ENCODE measurements at places on chromosomes 2 and 18.

GRCh38 chr2:147135376-147135775, 709.5 kb upstream of the ACVR2A start:
- DNase-seq: no peak

DNA sequence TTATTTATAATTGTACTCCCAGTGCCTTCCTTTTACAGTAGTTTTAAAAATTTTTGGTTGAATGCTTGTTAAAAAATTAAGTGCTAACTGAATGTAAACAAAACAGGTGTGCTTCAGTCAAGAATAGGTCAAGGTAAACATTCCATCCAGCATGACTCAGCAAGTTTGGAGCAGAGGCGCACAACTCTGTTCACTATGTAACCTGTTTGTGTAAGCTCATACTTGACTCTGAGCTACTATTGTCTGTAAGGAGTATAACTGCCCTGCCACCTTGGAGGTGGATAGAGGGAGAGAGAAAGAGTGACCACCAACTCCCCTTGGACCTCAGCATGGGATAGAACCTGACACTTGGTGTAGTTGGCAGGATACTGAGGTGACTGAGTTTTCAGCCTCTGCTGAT, 207.4 kb upstream of the SYT4 start:
- DNase-seq: no peak

DNA sequence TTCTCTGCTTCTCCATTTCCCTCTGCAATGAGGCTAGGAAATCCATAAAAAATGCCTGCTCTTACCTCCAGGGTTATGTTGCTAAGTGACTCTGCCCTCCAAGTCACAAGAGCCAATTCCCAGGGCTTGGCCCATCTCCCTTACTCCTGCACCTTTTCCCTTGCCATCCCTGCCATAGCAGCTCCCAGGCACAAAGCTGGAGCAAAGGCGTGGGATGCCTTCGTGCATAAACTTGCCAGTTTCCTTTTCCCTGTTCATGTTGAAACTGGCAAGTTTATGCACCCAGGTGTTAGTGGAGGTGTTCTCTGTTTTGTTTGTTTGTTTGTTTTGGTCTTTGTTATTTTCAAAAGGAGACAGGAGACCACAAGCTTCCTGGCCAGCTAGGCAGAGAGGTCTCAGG, 195.1 kb downstream of the ACKR3 start:
- no peak for DNase-seq

DNA sequence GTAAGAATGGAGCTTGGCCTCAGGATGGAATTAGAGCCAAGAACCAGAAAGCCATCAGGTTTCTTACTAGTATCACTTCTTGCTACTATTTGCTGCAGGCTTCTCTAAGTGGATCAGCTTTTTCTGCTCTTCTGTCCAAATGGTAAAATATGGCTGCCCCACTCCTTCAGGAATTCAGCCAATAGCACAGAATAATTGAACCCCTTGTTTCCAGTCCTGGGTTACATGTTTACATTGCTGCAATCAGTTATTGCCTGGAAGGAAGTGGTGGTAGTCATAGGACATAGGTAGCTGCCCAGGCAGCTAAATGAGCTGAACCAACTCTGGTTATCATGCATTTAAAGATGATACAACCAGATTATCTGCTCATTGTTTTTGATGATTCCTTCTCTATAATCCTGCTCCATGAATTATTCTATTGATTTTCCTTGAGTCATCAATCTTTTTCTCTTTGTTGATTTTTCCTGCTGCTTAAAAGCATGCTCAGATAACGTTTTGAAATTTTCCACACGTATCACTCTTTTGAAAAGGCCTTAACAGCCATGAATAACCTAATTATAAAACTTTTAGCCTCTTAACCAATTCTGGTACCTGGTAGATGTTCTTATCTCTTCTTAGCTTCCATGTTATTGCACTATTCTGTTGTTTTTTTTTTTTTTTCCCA, 12.6 kb downstream of the AGPS start:
- no peak for DNase-seq

- no peak for DNase-seq
These were observed 25.4 kb downstream of the TET3 start for GRCh38 chr2:74010087-74010541.

Data from stimulated activated CD4-positive, alpha-beta T cell treated with anti-CD3 and anti-CD28 coated beads, Interleukin-4, amount 100 ng/mL, for 24 hours (primary cell).